ENCODE measurements at places on chromosomes 6 and 20. TPM values are rescaled to one million over a fixed set of nuclear protein-coding genes. Genes with fewer than 3 reads are reported as not detected.

- DNase-seq = no peak
These were observed 58.5 kb downstream of the HS3ST5 start for GRCh38 chr6:114284281-114284680.

IPCEF1 gene
- 10.9 TPM for total RNA-seq

- no peak for DNase-seq
These were observed 127.8 kb downstream of the KIF16B start for GRCh38 chr20:16445482-16445881.

DNA sequence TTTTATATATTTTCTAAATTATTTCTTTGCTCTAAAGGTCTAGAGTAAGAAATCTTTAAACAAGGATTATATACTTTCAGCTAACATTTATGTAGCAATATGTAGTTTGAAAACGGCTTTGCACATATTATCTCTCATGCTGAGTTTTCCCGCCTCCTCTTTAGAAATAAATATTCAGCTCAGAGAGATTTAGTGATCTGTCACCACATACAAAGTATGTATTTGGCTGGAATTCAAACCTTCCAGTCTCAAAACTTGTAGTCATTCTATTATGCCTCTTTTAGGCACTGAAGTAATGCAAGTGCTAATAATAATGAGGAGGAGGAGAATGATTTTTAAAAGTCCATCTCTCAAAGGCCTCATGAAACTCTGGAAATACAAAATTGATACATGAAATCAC, 525.0 kb downstream of the GRIK2 start:
- DNase-seq = no peak

- no peak for DNase-seq
These were observed 7.6 kb upstream of the BTN2A2 start for GRCh38 chr6:26375270-26375669.

GRCh38 chr6:15990179-15990578, 138.7 kb upstream of the MYLIP start:
- DNase-seq = no peak

DNA sequence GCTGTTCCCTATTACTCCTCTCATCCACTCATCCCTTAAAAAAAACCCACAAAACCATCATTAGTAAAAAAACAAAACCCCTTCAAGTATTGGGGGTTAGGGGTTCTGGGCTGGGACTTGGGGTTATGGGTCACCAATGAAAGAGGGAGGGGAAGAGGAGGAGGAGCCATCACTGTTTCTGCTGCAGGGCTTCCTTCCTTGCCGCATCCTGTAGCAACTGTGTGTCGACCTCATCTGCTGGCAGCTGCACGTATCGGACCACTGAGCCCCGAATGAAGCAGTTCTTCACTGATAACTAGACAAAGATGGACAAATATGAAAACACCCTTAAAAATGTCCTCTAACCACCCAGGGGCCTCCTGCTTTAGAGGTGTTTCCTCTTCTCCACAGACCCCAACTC, 2.0 kb upstream of the VARS1 start:
- DNase-seq = peak; percentile 51

DNA sequence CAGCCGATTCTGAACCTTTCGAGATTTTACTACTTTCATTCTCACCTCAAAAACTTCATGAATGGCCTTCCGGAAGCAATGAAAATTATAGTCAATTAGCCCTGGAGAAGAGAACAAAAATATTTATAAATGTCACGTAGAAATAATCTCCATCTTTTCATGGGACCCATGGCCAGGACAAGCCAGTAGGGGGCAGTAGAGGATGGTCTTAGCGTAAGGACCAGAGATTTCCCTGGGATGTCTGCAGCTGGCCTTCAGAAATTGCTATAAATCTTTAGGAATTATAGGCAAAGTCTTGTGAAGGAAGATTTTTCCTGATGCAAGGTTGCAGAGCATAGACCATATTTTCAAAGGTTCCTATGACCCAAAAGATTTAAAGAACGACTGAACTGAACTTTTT, 15.6 kb upstream of the UBE2J1 start:
- peak; percentile 79 for DNase-seq

GRM1 gene
- total RNA-seq = not detected

SLC23A2 gene
- total RNA-seq = 16.7 TPM

DNA sequence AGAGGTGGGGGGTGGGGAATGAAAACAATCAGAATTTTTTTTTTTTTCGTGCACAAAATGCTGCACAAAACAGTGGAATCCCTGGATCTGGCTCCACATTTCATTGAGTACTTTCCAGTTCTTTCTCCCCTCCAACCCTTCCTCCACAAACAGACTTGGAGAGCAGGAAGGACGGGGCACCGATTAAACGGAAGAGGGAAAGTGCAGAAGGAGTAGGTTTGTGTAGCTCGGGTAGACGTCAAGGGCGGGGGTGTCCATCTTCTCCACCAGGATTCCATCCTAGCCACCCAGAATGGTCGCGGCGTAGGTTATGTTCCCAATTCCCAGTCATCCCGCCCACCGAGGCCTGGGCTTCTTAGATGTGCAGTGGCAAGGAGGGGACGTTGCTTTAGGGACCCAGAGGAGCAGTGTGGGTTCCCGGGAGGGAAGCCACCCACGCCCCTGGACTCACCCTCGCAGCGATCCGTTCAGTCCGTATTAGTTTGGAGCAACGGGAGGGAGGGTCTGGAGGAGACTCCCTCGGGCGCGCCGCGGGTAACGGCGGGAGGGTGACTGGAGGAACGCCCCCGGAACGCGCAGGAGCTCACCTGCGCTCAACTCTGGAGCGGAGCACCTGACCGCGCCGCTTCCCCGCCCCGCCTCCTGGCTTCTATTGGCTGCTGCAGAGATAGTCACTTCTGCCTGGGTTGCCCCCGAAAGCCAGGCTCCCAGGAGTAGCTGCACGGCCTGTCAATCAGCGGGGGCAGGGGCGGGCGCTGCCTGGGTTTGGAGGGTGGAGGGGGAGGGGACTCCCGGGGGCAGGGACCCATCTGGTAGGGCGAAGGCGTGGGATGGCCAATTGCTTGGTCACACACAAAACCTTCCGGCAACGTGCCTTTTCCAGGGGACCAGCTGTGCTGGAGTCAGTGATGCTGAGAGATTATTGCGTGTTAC, at the start of gene ENPP5:
Gene ENPP5 (minus strand): TSS at position 624 of the 933 bp plus-strand sequence. CDS start 2,718 bp downstream, outside the sequence.
- DNase-seq = peak; percentile 84

B3GAT2 gene
- not detected for total RNA-seq

TMEM244 gene
- not detected for total RNA-seq

DNA sequence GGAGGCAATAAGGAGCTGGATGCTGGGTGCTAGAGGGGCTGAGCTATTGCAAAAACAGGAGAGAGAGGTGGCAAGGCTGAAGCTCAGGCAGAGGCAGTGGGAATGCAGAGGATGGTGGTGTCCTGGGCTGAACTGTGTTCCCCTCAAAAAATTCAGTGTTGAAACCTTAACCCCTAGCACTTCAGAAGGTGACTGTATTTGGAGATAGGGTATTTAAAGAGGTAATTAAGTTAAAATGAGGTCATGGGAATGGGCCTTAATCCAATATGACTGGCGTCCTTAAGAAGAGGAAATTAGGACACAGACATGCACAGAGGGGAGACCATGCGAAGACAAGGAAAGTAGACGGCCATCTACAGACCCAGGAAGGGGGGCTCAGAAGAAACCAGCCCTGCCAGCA, 11.5 kb upstream of the MMP9 start:
- no peak for DNase-seq

- DNase-seq = no peak
These were observed 58.2 kb downstream of the CSE1L start for GRCh38 chr20:49104365-49104648.

HSPA12B gene
- total RNA-seq = not detected

TPD52L1 gene
- 0.89 TPM for total RNA-seq

DNA sequence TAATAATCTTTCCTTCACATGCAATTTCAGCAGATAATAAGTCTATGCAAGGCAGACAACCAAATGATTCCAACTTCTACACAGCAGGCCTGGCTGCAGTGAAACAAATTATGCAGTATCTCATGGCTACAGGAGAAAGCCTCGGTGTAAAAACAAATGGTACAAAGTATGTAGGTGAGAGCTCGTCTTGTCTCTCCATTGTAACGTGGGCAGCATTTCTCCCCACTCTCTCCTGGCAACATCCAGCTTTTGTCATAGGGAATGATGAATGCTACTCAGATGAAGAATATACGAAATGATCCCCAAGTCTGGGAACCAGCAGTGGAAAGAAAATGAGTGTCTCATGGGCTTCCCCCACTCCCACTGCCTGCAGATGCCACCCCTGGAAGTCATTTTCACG, 32.4 kb downstream of the FYN start:
- DNase-seq = no peak

DEF6 gene
- total RNA-seq = 86.6 TPM

DNA sequence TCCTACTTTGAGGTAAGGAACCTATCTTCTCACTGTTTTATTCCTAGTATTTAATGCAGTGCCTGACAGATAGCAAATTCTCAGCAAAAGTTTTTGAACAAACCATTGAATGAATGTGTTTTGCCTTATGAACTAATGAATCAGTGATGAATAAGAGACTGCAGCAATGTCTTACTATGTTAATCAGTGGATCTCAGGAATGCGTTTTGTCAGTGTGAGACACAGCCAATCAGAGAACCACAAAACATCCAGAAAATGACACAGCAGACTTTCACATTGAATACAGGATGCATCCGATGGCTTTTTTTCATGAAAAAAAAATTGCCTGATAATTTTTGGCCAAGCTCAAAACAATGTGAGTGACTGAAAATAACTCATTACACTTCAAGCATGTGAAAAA, 270.5 kb downstream of the BMP2 start:
- DNase-seq = no peak

PTK6 gene
- total RNA-seq = 0.48 TPM
